Caki2 (cell line): ENCODE measurements at places on chromosomes 7 and 10.

DNA sequence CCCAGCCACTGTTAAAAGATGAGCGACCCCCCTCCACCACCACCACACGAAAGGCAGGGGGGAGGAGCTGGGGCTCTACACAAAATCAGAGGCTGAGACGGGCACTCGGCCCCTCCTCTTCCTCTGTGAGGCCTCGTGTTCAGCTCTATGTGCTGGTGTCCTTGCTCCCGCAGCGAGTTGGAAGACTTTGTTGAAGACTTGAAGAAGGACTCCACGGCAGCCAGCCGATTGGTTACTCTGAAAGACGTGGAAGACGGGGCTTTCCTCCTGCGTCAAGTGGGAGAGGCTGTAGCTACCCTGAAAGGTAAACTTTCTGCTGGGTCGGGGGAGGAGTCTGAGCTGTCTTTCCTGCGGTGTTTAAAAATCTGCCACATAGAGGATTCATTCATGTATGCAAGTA lies 203.7 kb downstream of the ARHGAP21 start:
- DNase-seq, result no peak

DNA sequence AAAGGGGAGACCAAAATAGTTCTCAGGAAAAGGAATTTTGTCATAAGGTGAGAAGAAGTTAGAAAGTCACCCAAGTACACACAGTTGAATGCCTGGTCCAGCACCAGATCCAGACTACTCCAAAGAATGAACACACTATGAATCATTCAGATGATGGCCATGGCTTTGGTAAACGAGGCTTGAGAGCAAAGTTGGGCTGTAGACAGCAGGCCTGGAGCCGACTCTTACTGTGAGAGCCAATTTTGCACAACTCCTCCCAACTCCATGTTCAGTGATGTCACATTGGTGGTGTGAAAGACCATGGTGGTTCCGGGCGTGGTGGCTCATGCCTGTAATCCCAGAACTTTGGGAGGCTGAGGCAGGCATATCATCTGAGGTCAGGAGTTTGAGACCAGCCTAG lies 131.6 kb downstream of the PKD1L1 start:
- no peak for DNase-seq

GRCh38 chr10:118725886-118726500 lies 28.8 kb downstream of the CACUL1 start:
- DNase-seq, result peak; percentile 34

DNA sequence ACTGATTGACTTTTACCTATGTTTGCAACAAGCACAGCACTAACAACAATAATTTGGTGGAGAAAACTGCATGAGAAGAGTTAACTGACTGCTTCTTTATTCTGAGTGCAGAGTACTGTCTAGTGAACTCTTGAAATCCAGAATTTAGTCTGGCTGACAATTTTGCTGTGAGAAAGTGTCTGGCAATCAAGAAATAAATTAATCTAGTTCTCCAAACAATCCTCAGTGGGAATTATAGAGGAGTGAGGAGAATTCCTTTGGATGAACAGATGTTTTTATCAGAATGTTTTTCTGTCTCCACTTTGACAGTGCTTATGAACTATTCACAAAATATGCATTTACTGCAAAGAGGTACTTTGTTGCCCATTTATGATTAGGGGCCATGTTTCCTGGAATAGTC lies 694.9 kb upstream of the LRRN3 start:
- no peak for DNase-seq
